ENCODE measurements at places on chromosomes 7 and 10.

DNA sequence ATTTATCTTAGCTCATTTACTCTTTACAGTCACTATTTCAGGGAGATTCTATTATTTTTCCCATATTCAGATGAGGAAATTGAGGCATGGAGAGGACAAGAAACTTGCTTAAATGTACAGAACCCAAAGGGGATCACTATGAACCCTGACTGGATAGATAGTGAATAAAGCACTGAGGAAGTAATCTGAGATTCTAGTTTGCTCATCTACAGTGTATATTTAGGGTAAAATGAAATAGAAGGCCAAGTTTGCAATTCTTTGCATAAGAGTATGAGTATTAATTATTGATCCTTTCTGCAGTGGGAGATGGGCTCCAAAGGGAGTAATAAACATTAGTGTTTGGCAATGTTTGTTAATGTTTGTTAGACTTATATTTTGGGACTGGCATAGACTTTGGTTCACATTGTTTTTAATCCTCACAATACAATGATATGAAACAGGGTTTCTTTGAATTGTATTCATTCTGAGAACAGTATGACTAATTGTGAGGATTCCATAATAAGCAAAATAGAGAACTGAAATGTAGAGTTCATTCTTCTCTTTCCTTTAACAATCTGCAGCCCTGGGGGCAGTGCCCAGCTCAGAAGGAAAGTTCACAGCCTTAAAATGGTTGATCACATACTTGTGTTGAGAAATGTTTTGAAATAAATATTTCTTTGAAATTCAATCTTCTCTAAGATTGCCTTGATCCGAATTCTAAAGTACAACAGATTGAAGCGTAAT, 131.0 kb upstream of the ZNF804B start:
- no peak for DNase-seq

DNA sequence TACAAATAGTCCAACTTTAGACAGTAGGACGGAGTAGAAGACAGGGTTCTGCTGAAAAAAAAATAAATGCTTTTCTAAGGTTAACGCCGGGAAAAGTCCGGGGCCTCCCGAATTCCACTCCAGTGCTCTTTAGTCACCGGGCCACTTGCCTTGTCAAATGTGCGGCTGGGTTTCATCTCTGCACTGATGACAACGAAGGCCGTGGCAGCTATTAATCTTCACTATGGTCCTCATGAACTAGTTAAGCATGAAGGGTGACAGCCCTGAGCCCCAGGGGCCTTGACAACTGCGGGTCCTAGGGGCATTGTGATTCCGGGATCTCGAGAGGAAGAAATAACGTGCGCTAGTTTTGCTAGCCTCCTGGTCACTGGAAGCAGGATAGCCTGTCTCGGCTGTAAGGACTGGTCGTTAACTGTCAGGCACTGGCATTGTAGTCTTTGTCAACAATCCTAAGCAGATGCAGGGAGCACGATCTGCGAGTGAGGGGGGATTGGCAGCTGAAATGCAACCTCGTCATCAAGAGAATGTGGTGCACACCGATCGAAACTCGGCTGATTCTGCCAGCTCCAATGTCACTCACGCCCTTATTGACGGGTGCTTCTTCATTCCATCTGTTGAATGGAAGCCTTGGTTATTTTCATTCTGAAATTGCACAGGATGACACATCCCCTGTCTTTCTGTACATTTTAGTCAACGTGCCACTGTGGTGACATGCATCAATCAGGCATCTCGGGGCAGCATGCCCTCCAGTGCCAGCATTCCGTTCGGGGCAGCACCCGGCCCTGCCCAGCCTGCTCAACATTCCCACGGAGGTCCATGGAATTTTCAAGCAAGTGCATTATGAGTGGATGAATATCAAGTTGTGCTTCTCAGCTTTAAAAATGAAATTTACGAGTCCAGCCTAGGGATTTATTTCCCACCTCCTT, 51.6 kb upstream of the MGMT start:
- DNase-seq: no peak

DNA sequence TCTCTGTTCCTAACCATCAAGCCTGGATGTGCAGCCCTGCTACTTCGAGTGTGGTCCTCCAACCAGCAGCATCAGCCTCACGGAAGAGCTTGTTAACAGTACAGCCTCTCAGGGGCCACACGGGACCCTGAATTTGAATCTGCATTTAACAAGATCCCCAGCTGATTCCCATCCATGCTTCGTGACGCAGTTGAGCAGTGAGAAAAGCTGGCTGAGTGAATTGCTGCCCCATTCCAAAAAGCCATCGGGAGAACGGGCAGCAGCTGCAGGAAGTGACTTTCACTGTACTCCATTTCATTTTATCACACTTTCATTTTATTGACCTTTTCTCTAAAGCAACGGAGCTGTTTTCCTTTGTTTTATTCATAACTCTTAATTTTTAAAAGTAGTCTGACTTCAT, 22.5 kb downstream of the FAM171A1 start:
- DNase-seq: no peak

- DNase-seq: no peak
Measured at GRCh38 chr7:90944021-90944420, 320.2 kb upstream of the FZD1 start.

DNA sequence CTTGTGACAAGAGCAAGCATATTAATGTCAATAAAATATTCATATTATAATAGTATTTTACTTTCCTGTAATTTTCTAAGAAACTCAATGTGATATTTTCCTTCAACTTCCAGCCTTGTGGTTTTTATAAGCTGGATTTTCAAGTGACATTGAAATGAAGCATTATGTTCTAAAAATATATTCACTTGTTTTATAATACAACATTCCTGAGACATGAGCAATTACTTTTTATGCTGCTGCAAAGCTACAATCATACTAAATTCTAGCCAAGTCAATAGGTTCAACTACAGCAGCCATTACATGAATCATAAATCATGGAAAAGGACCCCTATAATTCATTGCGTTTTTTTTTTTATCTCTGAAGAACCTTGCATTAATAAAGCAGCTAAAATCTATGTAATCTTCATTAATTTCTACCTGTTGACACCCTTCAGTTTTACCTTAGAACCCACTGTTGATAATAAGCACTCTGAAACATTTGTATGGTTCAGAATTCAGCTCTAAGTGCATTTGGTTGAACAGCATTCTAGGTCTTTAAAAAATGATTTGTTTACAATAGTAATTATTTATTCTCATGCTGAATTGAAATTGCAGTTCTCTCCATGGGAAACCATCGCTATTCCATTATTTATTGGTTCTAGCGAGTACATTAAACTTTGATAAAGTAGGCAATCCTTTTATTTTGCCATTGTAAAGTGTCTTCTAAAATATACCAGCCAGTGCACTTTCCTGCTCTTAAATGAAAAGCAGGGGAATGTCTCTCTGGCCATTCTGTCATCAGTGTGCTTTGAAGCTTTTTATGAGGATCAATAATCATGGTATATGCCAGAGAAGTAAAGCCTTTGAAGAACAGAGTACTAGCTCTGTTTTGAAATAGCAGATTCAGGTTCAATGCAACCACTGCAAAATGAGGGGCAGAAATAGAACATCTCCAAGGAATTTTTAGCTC, 132.6 kb downstream of the GNAT3 start:
- peak; percentile 49 for DNase-seq
